A549 treated with AZD2906 at 1 μM for 4 hours (cell line): ENCODE measurements at places on chromosomes 5 and 9. TPM values are rescaled to one million over a fixed set of nuclear protein-coding genes. Genes with fewer than 3 reads are reported as not detected.

TAS2R1 gene
- not detected in 5 replicates for total RNA-seq

FUT7 gene
- 0.06 to 0.07 TPM (median 0.06 TPM) in 4 of 5 replicates, not detected in the other for total RNA-seq

MEIKIN gene
- not detected in 5 replicates for total RNA-seq

AQP3 gene
- total RNA-seq: 18.8 to 31.6 TPM (median 24.2 TPM) in 5 replicates

LCN15 gene
- total RNA-seq: 0.05 to 0.09 TPM (median 0.09 TPM) in 3 of 5 replicates, not detected in the others

PURA gene
- 4.8 to 6.5 TPM (median 5.3 TPM) in 5 replicates for total RNA-seq

ABITRAM gene
- 20.0 to 24.3 TPM (median 20.9 TPM) in 5 replicates for total RNA-seq

POU5F2 gene
- 0.02 TPM in 1 of 5 replicates, not detected in the others for total RNA-seq

CIZ1 gene
- 64.7 to 91.5 TPM (median 81.8 TPM) in 5 replicates for total RNA-seq

FCN2 gene
- not detected in 5 replicates for total RNA-seq
